SJSA1 (cell line): ENCODE measurements at places on chromosomes 11 and 22. TPM values are rescaled to one million over a fixed set of nuclear protein-coding genes. Genes with fewer than 3 reads are reported as not detected.

Gene OR52J3
- total RNA-seq, result not detected in 2 replicates

- no peak within 1 kb of the TSS for H3K4me3 ChIP-seq
- H3K36me3 ChIP-seq, result no peaks in the 10 kb centered on the region
- no peak for DNase-seq
- H3K27ac ChIP-seq, result no peak within 1 kb of the TSS
Observed at GRCh38 chr11:17388609-17389210, at the start of gene KCNJ11. Gene KCNJ11, minus strand, starts transcription at chr11:17388659. Its CDS starts 568 bp downstream, at chr11:17388091.

DNA sequence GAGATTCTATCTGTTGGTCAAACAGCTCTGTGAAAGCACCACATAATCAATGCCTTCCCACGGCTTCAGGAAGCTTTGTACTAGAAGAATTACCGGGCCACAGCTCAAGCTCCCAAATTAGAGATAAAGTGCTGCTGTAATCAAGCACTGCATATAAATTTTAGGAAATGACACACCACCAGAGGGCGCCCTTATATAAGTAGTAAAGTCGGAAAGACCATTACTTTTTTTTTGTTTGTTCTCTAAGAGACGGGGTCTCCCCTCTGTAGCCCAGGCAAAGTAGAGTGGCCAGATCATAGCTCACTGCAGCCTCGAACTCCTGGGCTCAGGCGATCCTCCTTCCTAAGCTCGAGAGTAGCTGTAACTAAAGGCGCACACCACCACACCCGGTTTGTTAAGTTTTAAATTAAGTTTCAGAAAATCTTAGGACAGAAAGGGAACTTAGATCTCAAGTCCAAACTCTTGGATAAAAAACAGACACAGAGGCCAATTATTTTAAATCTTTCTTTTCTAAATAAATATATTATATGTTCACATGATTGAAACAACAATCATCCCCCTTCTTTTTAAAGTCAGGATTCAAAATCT lies 32.6 kb downstream of the PRCP start:
- H3K4me3 ChIP-seq, result no peak overlapping the region
- H3K27me3 ChIP-seq, result no peaks in the 10 kb centered on the region
- peak; percentile 51 for DNase-seq
- no peak overlapping the region for H3K27ac ChIP-seq

Gene GPHA2
- not detected in 2 replicates for total RNA-seq

GRCh38 chr22:49849161-49850020 lies 4.3 kb upstream of the ZBED4 start:
- H3K4me1 ChIP-seq, result peaks cover 7% of the 10 kb centered on the region; the same call in 1 of the 2 replicates
- DNase-seq, result no peak
- peaks cover 55% of the 10 kb centered on the region for H3K27me3 ChIP-seq
- no peak overlapping the region for H3K27ac ChIP-seq

Gene ARHGAP8
- total RNA-seq, result not detected in 2 replicates

GRCh38 chr22:39448205-39449054 lies 8.4 kb upstream of the MGAT3 start:
- no peaks in the 10 kb centered on the region for H3K27me3 ChIP-seq
- no peaks in the 10 kb centered on the region for H3K36me3 ChIP-seq
- no peaks in the 10 kb centered on the region for H3K4me1 ChIP-seq

GRCh38 chr11:123704341-123704740 lies 37.1 kb downstream of the ZNF202 start:
- no peak overlapping the region for H3K27ac ChIP-seq
- H3K36me3 ChIP-seq, result no peaks in the 10 kb centered on the region
- no peaks in the 10 kb centered on the region for H3K27me3 ChIP-seq
- H3K4me3 ChIP-seq, result no peak overlapping the region
- H3K4me1 ChIP-seq, result no peaks in the 10 kb centered on the region
- no peak for DNase-seq

DNA sequence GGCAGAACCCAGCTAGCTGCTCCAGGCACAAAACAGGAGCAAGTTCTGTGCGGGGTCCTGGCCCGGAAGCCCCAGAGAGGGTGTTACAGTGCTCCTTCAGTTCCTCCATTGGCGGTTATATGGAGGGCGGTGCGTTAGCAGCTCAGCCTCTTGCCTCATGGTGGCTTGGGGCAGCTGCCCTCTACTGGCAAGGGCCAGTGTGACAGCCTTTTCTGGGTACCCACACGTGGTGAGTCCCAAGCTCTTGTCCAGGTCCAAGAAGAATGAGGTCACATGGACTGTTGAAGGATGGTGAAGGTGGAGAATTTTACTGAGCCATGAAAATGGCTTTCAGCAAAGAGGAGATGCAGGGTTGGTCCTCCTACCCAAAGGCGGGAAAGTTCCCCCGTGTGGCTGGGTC lies 100.5 kb downstream of the WT1 start:
- no peaks in the 10 kb centered on the region for H3K27me3 ChIP-seq
- H3K36me3 ChIP-seq, result no peaks in the 10 kb centered on the region
- H3K4me1 ChIP-seq, result no peaks in the 10 kb centered on the region
- H3K27ac ChIP-seq, result no peak overlapping the region

GRCh38 chr11:93850594-93851018 lies at the start of gene VSTM5:
Gene VSTM5, minus strand, starts transcription at chr11:93850618. Its CDS starts 116 bp downstream, at chr11:93850502.
- no peak for DNase-seq
- no peak within 1 kb of the TSS for H3K27ac ChIP-seq
- H3K36me3 ChIP-seq, result no peaks in the 10 kb centered on the region

- no peak overlapping the region for H3K27ac ChIP-seq
- H3K27me3 ChIP-seq, result no peaks in the 10 kb centered on the region
- no peaks in the 10 kb centered on the region for H3K4me1 ChIP-seq
- DNase-seq, result no peak
Observed at GRCh38 chr11:665062-665703, 28.1 kb downstream of the DRD4 start.

DNA sequence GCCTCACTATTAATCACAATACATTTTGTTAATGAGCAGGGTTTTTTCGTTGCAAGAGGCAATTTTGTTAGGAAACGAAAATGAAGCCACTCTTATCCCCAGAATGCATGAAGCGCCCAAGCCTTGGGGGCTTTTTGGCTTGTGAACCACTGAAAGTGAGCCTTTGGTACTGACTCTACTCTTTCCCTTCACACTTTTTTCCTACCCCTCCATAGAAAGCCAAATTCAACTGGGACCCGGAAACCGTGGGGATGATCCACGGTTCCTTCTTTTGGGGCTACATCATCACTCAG lies 4.8 kb downstream of the SLC17A6 start:
- no peaks in the 10 kb centered on the region; the same call in 1 of the 2 replicates for H3K27me3 ChIP-seq
- H3K36me3 ChIP-seq, result no peaks in the 10 kb centered on the region
- no peaks in the 10 kb centered on the region for H3K4me1 ChIP-seq
- H3K4me3 ChIP-seq, result no peak overlapping the region
- no peak for DNase-seq
- no peak overlapping the region for H3K27ac ChIP-seq

GRCh38 chr22:27443306-27443705 lies 358.2 kb downstream of the MN1 start:
- no peaks in the 10 kb centered on the region for H3K27me3 ChIP-seq
- no peaks in the 10 kb centered on the region for H3K4me1 ChIP-seq
- H3K27ac ChIP-seq, result no peak overlapping the region
- no peaks in the 10 kb centered on the region for H3K36me3 ChIP-seq
- DNase-seq, result no peak
- H3K4me3 ChIP-seq, result no peak overlapping the region

DNA sequence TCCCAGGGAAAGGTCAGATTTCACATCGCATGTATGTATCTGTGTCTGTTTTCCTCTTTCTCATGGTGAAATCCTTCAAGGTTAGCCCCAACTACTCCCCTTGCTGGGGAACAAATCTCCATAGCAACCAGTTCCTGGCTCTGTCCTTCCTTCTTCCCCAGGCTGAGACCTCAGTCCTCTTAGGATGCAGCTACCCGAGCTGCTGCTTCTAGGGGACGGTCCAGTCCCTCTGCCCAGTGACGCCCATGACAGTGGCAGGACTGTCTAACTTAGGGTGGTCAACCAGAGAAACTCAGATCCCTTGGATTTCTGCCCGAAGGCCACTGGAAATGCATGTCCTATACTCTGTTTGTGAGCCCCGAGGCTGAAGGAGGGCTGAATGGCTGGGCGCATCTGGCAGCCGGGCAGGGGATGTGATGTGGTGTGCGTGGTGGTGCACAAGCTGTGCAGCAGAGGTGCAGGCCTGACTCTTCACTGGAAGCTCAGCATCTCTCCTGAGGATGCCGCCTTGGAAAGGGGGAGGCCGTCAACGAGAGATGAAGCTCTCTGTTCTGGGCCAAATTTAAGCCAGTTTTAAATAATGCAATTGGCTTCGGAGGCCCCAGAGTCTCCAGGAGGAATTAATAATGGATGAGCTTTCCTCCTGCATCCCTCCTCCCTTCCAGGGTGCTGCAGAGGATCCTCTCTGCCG lies 118.7 kb upstream of the B3GAT1 start:
- no peaks in the 10 kb centered on the region for H3K27me3 ChIP-seq
- peak; percentile 3 for DNase-seq
- no peak overlapping the region for H3K4me3 ChIP-seq

Gene BRSK2
- total RNA-seq, result 0.06 and 0.55 TPM in 2 replicates

DNA sequence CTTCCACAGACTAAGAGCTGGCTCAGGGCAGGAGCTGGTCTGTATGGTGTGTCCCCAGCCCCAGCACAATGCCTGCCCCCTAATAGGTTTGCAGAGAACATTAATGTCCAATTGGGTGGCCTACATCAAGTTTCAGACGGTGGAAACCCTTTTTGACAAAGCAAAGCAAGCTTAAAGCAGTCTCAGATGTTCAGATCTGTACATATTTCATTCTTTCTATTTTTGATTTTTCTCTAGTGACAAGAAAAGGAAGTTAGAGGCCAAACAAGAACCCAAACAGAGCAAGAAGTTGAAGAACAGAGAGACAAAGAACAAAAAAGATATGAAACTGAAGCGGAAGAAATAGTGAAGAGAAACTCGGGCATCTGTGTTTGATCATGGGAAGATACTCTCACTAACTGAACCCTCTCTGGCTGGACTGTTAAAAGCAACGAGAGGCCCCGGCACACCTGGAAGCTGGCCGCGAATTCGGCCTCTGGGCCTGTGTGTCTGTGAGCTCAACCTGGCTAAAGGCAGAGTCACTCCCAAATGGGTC lies 40.5 kb downstream of the NAT10 start:
- peaks cover 94% of the 10 kb centered on the region for H3K36me3 ChIP-seq
- no peak overlapping the region for H3K4me3 ChIP-seq
- DNase-seq, result no peak

Gene ANO1
- 0.72 and 1.4 TPM in 2 replicates for total RNA-seq

DNA sequence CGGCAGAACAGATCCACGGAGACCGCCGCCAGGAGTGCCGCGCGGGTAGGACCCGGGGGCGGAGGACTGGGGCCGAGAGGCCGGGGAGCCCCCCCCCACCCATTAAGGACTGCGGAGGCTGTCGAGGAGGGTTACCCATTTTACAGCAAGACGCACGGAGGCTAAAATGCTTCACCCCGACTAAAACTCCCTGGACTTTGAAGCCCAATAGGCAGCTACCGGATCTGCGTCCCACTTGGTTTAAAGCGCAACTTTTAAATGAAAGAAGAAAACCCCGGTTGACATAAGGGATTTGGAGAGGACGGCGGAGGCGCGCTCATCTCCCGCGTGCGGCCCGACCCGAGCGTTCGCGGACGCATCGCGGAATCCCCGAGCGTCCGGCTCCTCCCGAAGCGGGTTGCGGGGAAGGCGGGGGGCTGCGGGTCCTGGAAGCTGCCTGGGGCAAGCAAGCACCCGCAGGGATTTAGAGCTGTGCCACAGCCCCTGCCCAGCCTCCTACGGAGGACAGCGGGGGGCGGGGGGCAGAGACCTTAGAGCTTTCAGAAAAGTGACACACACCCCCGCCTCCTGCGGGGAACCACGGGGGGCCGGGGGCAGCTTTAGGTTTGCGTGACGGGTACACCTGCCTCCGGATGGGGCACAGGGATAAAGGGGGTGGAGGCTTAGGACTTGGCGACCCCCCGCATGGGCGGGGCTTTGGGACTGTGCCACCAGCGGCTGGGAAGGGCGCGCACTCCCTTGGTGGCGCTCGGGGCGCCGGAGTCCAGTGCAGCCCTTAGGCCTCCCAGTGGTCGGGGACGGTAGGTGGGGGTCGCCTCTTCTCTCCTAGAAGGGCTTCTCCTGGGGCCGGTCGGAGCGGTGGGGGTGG lies 760 bp upstream of the CELSR1 start:
- H3K36me3 ChIP-seq, result no peaks in the 10 kb centered on the region
- H3K4me3 ChIP-seq, result peak overlapping the region; percentile 45
- H3K27ac ChIP-seq, result no peak overlapping the region
- H3K4me1 ChIP-seq, result peaks cover 21% of the 10 kb centered on the region

- no peaks in the 10 kb centered on the region for H3K27me3 ChIP-seq
- H3K27ac ChIP-seq, result peak overlapping the region; percentile 99
- peak; percentile 91 for DNase-seq
- no peak overlapping the region for H3K4me3 ChIP-seq
- no peaks in the 10 kb centered on the region for H3K36me3 ChIP-seq
Observed at GRCh38 chr11:86743223-86744118, 56.9 kb upstream of the PRSS23 start.

DNA sequence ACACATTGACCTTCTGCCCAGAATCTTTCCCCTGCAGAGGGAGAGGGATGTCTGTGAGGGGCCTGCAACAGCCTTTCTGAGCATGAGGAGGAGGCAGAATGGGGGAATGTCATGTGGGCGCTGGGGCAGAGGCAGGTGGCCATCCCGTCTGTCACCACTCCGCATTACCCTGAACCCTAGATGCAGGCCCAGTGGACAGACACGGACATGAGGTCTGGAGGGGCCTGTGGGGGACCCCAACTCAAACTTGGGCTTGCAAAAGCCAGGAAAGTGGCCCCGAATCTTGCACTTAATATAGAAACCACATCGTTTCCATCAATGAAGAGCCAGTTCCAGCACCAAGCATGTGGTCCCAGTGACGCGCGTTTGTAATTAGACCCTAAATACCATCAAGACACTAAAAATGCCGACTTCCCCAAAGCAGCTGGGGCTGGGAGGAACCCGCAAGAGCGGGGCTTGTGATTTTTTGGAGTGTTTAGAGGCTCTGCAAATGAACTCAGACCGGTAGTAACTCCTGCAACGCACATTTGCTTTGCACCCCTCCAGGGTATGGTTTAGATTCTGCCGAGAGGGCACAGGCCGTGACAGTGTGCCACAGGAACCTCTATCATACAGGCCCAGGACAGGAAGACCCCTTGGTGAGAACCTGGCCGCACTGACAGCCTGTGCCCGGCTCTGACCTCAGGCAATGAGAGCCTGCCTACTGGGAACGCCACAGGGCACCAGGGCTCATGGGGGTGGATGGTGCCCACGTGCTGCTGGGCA lies 109.3 kb downstream of the CTTN start:
- no peaks in the 10 kb centered on the region for H3K27me3 ChIP-seq
- no peak for DNase-seq
- no peak overlapping the region for H3K27ac ChIP-seq
- H3K36me3 ChIP-seq, result no peaks in the 10 kb centered on the region

Gene C22orf23
- not detected in 2 replicates for total RNA-seq

- no peak overlapping the region for H3K4me3 ChIP-seq
- H3K27me3 ChIP-seq, result no peaks in the 10 kb centered on the region
- no peak overlapping the region for H3K27ac ChIP-seq
Observed at GRCh38 chr11:58656348-58656747, 33.9 kb downstream of the CNTF start.

- no peak overlapping the region for H3K27ac ChIP-seq
- no peak overlapping the region for H3K4me3 ChIP-seq
- no peaks in the 10 kb centered on the region for H3K4me1 ChIP-seq
- H3K36me3 ChIP-seq, result no peaks in the 10 kb centered on the region
- H3K27me3 ChIP-seq, result no peaks in the 10 kb centered on the region
Observed at GRCh38 chr11:61930933-61931332, 13.6 kb upstream of the RAB3IL1 start.

Gene C1QTNF4
- total RNA-seq, result 0.39 TPM in 1 of 2 replicates, not detected in the other
